ENCODE measurements at places on chromosomes 2 and 18.

- no peak for DNase-seq
Observed at GRCh38 chr2:112074506-112074905, 19.4 kb downstream of the TMEM87B start.

DNA sequence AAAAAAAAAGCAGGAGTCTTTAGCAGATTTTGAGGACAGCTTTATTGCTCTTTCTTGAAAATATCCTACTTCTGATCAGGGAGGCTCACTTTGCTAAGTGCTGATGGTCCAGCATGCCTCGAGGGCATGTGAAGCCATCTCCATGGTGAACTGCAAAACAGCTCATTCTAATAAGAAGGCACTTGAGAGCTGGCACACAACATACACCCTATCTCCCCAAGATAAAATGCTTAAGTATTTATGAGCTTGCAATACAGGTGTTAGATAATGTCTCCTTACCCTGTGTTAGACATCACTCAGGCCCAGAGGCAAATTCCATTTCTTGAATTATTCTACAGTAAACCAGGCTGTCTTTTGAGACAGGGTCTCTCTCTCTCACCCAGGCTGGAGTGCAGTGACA, 2.7 kb downstream of the ENOSF1 start:
- DNase-seq, result no peak

GRCh38 chr2:176914371-176914770, 298.2 kb upstream of the HNRNPA3 start:
- DNase-seq, result no peak

DNA sequence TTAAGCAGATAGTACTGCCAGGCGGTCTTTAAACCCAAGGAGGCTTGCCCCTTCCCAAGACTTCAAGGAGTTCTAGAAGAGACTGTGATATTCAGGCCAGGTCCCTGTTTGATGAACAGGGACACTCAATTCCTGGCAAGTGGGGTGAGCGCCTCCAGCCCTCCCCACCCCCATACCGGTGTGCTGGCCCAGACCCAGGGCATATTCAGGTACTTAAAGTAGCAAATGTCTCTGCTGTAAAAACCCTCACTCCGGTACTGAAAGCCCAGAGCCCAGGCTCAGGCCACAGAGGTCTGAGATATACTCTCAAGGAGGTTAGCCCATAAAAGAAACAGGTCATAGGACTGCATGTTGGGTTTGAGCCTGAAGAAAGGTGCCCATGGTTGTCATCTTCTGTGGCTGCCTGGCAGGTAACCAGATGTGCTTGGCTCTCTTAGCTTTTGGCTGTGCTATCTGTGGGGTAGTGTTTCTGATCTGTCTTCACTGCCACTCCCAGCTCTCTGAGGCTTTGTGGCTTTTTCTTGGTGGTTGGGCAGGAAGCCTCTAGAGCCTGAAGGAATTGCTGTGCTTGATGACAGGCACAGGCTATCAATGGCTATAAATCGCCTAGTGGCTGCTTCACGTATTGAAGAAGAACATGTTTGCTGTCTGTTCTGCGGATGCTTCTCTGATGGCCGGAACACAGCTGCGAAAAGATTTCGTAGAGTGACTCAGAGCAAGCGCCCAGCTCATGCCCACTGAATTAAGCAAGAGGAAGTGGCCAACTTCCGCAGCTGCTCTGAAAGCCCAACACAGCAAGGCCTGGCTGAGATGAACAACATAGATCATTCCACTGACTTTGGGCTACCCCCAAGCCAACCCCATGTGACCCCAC, 63.3 kb upstream of the ALPP start:
- DNase-seq, result no peak

- DNase-seq, result no peak
Observed at GRCh38 chr18:26322890-26323653, 96.8 kb downstream of the TAF4B start.

DNA sequence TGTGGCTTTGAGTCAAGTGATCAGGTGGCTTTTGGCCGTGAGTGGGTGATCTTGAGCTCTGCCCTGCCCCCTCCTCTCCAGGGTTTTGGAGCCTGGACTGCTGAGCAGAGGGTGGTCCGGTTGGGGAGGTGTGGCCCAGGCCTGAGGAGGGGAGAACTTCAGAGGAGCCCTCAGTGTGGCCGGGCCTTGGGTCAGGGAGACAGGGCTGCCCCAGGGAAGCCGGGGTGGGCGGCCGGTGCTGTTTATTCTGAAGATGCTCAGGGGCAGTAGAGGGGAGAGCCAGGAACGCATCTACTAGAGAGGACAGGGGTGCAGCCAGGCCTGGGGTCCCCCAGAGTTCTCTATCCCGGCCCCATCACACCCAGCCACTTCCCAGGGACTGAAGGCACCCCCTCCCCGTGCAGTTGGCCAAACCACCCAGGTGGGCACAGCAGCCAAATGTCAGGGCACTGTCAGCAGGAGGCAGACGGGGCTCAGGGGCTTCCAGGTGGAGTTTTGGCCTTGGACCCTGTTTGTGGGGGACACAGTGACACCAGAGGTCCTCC, 963 bp downstream of the ERFE start:
- DNase-seq, result no peak

- DNase-seq, result peak; percentile 20
Observed at GRCh38 chr2:204024503-204024902, 87.9 kb downstream of the ICOS start.

- DNase-seq, result no peak
Observed at GRCh38 chr2:102449370-102449974, 23.6 kb upstream of the SLC9A4 start.

GRCh38 chr18:22703883-22704585, 229.1 kb upstream of the RBBP8 start:
- peak; percentile 25 for DNase-seq

- DNase-seq, result no peak
Observed at GRCh38 chr2:35585972-35586371, 769.6 kb upstream of the CRIM1 start.

DNA sequence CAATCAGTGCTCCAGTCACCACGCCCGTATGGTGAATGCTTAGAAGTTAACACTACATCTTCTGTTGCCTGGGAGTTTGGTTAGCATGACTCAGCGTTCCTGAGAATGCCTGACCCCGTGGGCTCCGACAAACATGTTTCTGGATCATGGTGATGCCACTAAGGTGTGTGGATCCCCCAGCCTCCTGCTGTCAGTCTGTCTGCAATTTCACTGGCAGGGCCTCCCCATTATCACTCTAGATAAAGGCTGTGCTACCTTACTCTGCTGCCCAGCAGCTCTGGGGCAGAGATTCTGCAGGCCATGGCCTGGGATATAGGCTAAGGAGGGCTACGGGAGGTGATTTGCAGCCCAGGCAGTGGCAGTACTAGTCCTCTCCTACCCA, 66.0 kb downstream of the STPG4 start:
- DNase-seq, result no peak

DNA sequence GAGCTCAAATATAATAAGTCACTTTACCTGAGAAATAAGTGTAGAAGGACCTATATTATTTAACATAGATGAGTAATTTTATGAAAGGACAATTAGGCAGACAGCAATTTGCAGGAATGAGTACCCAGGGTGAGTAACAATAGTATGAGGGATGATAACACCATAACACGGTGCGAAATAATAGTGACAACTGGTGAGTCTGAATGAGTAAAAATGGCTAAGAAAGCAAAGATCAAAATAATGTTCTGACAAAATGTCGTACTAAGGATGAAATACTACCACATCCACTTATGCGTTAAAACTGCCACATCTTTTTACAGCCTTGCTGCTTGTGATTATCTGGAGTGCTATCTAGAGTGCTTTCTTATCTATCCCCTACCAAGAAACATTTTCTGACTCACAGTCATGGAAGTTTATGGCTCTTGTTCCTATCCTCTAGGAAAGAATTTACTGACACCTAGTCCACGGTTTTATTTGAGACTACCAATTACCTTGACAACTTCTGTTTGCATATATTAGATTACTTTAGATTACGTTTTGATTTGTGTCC, 929.7 kb downstream of the LRP1B start:
- no peak for DNase-seq

- DNase-seq, result no peak
Observed at GRCh38 chr18:2513616-2514015, 57.7 kb downstream of the METTL4 start.

GRCh38 chr2:186098821-186099220, 360.2 kb downstream of the FSIP2 start:
- no peak for DNase-seq

DNA sequence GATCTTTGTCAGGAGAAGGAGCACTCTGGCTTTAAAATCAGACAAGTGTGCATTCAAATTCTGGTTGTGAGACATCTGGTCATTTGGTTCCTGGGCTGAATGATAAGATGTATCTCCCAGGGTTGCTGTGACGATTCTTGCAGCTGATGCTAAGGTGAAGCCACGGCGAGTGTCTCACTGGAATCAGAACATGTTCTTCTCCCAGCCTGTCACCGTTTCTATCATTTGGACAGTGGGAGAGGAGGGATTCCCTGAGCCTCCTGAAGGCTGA, 68.3 kb downstream of the NCK2 start:
- DNase-seq, result no peak

- no peak for DNase-seq
Observed at GRCh38 chr2:32402091-32402490, 45.3 kb downstream of the BIRC6 start.

DNA sequence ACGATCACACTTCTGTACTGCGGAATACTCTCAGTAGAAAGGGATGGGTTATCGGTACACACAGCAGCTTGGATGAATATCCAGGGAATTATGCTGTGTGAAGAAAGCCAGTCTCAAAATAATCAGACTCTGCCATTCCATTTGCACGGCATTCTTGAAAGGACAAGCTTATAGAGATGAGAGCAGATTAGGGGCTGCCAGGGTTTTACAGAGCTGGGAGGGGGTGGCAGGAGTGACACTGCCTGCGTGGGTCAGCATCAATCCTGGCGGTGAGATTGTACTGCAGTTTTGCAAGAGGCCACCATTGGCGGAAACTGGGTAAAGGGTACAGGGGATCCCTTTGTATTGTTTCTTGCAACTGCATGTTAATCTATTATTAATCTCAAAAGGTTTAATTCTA, 16.6 kb downstream of the KCNG2 start:
- no peak for DNase-seq

GRCh38 chr2:120204022-120204405, 19.2 kb downstream of the TMEM185B start:
- no peak for DNase-seq
